Natural killer cell treated with Interleukin-12 subunit alpha and Interleukin-12 subunit beta and Interleukin-15 and Interleukin-18, amount 100 ng/mL, for 72 hours (primary cell): ENCODE measurements at places on chromosomes 5 and 9. TPM values are rescaled to one million over a fixed set of nuclear protein-coding genes. Genes with fewer than 3 reads are reported as not detected.

PCDHB3 gene
- total RNA-seq = not detected

DNA sequence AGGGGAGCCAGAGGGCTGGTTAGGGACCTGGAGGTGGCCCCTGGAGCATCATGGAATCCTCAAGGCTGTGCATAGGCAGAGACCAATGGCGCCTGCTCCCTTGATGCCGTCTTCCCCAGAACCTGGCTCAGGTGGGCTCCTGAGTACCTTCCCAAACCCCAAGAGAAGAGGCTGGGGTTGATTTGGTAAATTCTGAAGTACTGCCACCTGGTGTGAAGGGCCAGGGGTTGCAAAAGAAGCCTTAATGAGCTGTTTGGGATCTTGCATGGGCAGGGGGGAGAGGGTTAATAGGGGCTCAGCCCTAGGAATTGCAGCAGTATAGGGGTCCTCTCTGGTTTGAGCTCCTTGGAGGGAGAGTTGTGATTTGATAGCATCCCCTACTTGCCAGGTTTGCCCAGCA, 52.1 kb downstream of the CYSTM1 start:
- no peaks in the 10 kb centered on the region for H3K36me3 ChIP-seq
- peaks cover 13% of the 10 kb centered on the region for H3K27me3 ChIP-seq
- no peak overlapping the region for H3K4me3 ChIP-seq
- H3K27ac ChIP-seq = no peak overlapping the region
- no peak for DNase-seq

TCF7 gene
- 6.1 TPM for total RNA-seq

DNA sequence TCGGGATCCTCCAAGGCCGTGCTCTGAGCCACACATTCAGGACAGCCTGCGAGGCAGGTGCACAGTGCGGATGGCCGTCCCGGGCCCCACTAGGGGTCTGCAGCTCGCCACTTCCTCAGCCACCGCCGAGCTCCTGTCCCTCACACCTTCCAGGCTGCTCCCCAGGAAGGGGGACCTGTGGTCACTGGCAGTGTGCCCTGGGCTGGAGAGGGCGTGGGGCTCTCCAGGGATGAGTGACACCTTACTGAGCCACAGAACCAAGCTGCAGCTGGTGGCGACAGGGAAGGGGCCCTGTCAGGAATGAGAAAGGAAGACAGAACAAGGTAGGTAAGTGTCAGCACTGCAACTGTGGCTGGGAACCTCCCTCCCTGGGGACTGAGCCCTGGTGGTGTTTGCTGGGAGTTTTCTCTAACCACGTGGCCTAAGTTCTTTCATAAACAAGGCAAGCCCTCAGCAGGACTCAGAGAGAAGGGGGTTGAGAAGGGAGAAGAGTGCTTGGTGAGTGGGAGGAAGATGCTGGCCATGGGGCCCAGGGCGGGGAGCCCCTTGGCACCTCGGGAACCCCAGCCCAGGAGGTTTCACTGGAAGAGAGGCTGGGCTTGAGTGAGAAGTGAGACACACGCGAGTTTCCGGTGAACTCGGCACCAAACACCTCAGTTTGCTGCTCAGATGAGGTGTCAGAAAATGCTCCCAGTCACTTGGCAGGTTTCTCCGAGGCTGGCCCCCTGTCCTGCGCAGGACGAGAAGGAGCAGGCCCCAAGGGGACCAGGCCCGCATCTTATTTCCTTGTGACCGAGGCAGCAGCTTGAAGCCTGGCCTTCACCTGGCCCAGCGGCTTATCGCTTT, 5.2 kb downstream of the IL13 start:
- H3K4me3 ChIP-seq = peak overlapping the region; percentile 81
- DNase-seq = peak; percentile 68
- H3K4me1 ChIP-seq = peaks cover 33% of the 10 kb centered on the region
- no peaks in the 10 kb centered on the region for H3K36me3 ChIP-seq
- peaks cover under 1% of the 10 kb centered on the region for H3K27me3 ChIP-seq

DNA sequence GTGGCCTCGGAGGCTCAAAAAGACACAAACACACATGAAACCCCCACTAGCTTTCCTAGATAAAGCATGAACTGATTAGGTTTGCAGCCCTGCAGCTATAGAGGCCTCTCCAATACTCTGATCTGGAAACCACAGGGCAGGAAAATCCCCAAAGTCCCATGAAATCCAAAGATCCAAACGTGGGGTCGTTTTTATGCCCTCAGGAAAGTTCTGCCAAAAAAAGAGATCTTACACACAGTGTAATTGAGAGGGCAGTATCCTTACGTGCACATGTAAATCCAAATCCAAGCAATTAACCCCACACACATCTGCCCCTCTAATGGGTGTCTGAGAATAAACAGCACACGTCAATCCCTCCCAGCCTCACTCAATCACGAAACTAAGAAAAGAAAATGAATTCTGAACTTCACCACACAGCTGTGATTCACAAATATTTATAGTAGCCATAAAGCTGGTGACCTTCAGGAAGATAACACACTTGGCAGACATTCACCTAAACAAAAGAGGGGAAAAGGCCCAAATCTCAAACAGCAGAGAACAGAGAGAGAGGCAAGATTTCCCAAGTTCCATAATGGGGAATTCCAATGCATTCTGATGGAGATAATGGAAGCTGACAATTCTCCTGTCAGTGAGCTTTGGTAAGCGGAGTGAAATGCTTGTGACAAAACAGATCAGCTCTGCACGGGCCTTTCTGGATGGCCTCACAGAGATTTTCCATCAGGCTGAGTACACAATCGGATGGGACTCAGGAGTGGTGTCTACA, 114.2 kb downstream of the SEMA5A start:
- no peaks in the 10 kb centered on the region for H3K4me1 ChIP-seq
- DNase-seq = no peak
- no peak overlapping the region for H3K4me3 ChIP-seq
- H3K27me3 ChIP-seq = no peaks in the 10 kb centered on the region

- no peak overlapping the region for H3K27ac ChIP-seq
- H3K4me3 ChIP-seq = no peak overlapping the region
- H3K4me1 ChIP-seq = no peaks in the 10 kb centered on the region
Measured at GRCh38 chr5:6048746-6049145, 329.6 kb downstream of the MED10 start.
